HL-60 (cell line): ENCODE measurements at places on chromosomes 12 and 14.

DNA sequence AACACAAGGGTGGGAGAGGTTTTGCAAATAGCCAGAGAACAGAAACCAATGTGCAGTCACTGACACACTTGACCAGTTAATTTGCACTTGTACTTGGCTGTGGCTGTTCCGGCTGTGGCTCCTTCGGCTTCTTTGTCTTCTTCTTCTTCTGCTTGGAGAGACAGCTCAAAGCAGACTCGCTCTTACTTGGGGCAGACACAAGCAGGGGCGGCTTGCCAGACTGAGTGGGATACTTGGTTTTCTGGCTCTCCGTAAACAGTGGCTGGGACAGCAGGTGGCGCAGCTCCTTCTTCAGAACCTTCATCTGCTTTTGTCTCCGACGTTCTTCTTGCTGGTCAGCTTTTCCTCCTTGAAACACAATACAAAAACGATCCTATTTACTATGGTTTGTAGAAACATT is 25.0 kb downstream of the OTUB2 start:
- no peak for DNase-seq

DNA sequence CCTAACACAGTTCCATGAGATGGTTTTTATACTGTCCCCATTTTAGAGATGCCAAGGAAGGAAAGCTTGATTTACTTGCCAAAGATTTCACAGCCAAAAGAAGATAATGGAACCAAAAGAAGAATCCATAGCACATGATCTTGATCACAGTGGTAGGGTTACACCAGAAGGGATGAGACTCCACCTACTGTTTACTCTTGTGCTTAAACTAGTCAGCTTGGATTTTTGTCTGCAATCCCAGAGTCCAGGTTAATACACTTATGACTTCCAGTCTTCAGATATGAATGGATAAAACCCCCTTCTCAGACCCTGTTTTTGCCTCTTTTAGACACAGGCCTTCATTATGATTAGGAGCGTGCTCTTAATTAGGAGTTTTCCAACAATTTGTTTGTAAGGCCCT is 454.2 kb downstream of the AEBP2 start:
- DNase-seq, result no peak

DNA sequence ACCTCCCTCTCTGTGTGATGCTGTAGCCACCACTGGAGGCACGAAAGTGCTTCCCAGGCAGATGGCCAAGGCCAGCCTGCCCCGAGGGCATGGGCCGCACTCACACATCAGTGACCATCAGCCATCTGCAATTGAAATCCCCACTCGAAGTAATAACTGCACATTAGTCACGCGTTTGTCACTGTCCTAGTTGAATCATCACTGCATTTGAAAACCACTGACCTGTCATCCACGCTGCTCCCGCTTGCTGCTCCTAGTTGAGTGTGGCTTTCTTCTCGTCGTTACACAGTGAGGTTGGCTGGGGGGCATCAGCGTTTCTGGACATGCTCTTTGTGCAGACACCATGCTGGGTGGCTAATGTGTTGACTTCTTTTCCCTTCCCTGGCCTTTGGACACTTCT is 176.1 kb downstream of the ADGRD1 start:
- DNase-seq, result no peak

GRCh38 chr14:99522457-99522891 is 41.3 kb downstream of the CCNK start:
- DNase-seq, result no peak

DNA sequence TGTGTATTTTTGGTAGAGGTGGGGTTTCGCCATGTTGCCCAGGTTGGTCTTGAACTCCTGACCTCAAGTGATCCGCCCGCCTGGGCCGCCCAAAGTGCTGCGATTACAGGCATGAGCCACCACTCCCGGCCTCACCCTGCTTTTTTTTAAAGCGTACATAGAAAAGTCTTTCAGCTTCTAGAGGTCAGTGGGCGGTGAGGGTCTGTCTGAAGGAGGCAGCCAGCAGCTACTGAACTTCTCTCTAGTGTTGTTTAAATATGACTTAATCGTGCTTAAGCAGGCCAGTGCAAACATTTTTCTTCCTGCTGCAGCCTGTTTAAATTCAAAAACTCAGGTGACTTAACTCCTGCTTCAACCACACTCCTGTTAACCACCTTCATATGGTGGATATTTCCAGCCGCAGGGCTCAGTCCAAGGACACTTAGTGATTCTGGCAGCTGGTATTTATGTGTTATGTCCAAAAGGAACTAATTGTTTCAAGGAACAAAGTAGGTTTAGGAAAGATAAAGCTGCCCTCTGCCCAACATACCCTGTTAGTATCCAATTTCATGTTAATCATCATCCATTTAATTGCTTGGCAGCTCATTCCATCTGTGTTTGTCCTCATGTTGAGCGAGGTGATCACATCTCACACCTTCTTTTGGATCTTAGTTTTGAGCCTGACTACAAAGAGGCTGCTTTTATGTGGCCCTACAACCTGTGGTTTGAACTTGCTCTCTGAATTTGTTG is 2.0 kb downstream of the PRKAB1 start:
- DNase-seq, result no peak

- DNase-seq, result no peak
Measured at GRCh38 chr12:110348431-110349059, 55.0 kb downstream of the ANAPC7 start.

- no peak for DNase-seq
Measured at GRCh38 chr12:43167691-43168090, 384.3 kb downstream of the ADAMTS20 start.

GRCh38 chr14:59484639-59485175 is 390 bp downstream of the JKAMP start:
- DNase-seq, result no peak

GRCh38 chr14:66281036-66281776 is 205.0 kb upstream of the CCDC196 start:
- no peak for DNase-seq

DNA sequence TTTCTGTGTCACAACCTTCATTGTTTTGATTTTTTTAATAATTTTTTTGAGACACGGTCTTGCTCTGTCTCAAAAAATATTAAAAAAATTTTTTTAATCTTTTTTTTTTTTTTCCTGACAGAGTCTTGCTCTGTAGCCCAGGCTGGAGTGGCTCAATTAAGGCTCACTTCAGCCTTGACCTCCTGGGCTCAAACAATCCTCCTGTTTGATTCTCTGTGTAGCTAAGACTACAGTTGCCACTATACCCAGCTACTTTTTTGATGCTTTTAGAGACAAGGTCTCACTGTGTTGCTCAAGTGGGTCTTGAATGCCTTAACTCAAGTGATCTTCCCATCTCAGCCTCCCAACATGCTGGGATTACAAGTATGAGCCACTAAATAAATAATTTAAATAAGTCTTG is 9.2 kb upstream of the PRH2 start:
- DNase-seq, result no peak

GRCh38 chr14:58887931-58888330 is 250.2 kb downstream of the DACT1 start:
- DNase-seq, result no peak
